CD8-positive, alpha-beta T cell (primary cell): ENCODE measurements at places on chromosomes 6 and 20.

GRCh38 chr6:40841721-40842120 lies 197.3 kb downstream of the UNC5CL start:
- DNase-seq, result no peak

DNA sequence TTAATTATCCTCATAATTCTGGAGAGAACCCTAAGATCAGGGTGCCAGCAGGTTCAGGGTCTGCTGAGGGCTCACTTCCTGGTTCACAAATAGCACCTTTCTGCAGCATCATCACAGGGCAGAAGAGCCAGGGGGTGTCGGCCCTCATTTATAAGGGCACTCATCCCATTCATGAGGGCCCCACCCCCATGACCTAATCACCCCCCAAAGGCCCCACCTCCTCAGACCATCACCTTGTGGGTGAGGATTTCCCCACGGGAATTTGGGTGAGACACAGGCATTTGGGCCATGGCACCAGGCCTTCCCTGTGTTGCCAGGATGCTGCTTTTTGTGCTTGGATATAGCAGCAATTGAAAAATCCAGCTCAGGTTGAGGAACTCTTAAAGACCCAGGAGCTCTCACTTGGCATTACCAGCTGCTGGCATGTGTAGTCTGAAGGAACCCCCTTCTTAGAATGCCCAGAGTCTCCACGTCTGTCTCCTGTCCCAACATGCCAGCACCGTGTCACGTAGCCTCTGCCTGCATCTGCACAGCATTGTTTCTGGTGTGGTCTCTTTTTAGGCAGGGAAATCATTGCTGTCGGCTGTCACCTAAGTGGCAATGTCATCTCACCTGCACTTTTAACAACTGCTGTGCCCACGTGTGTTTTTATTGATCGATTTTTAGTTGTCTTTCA lies 71.5 kb downstream of the RPP40 start:
- no peak for DNase-seq

DNA sequence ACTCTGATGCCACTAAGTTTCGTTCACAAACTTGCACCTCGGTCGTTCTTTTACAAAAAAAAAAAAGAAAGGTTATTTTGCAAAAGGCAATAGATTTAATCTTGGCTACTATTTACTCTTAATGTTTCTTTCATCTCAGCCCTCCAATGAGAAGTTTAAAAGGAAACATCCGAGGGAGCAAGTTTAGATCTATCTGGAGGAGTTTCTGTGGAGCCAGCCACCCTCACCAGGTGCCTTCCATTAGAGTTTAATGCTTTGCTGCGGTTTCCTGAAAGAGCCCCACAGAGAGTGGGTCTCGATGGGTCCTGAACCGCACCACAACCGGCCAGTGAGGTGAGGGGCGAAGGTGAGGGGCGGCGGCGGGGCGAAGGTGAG lies 632 bp downstream of the PRKN start:
- DNase-seq, result no peak

GRCh38 chr20:34904202-34904621 lies 27.8 kb downstream of the ACSS2 start:
- no peak for DNase-seq

DNA sequence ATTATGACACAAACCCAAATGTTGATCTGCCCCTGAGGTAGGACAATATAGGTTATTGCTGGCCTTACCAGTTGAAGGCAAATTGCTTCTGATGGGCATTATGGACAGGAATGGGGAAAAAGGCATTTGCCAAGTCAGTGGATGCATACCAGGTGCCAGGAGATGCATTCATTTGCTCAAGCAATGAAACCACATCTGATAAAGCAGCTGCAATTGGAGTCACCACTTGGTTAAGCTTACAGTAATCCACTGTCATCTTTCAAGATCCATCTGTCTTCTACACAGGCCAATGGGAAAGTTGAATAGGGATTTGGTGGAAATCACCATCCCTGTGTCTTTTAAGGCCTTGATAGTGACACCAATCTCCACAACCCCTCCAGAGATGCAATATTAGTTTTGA lies 648.6 kb downstream of the COL12A1 start:
- no peak for DNase-seq

DNA sequence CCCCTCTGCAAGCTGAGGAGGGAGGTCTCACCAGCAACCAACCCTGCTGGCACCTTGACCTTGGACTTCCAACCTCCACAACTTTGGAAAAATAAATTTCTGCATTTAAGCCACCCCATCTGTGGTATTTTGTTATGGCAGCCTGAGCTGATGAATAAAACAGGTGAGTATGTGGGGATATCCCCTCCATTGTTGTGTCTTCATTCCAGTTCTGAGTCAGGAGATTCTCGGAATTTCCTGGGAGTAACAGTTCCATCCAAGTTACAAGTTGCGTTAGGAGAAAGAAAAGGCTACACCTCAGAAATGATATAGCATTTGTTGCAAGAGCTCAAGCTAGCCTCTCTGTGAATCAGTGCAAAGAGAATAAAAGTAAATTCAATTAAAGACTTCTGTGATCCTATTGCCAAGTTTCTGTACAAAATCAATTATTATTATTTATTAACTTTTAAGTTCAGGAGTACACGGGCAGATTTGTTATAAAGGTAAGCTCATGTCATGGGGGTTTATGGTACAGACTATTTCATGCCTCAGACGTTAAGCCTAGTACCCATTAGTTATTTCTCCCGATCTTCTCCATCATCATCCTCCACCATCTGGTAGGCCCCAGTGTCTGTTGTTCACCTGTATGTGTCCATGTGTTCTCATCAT lies 153.0 kb downstream of the NKAIN2 start:
- no peak for DNase-seq

DNA sequence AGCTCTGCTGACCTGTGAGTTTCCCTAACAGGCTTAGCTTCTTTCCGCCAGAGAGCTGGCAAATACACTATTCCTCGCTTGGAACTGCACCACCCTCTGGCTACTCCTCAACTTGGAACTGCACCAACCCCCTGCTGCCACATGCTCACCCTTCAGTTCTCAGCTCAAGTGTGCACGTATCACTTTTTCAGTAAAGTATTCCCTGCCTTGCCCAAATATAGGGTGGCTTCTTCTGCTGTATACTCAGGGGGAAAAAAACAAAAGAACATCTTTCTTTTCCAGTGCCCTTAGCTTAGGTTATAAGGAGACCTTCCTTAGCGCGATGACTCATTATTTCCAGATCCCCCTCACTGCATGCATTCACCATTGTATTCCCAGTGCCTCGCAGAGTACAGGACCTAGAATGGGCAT lies 21.2 kb downstream of the GNAS-AS1 start:
- no peak for DNase-seq

DNA sequence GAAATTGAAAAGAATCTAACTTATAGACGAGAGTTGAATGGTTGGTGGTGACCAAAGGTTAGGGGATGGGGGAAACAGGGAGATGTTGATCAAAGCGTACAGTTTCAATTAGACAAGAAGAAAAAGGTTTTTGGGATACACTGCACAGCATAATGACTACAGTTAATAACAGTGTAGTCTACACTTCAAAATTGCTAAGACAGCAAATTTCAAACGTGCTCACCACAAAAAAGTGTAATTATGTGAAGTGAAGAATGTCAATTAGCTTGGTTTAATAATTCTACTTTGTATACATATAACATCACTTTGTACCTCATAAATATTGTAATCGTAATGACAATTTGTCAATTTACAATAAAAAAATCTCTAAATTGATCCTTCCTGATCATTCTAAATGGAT lies 267.5 kb downstream of the RNGTT start:
- DNase-seq, result no peak

DNA sequence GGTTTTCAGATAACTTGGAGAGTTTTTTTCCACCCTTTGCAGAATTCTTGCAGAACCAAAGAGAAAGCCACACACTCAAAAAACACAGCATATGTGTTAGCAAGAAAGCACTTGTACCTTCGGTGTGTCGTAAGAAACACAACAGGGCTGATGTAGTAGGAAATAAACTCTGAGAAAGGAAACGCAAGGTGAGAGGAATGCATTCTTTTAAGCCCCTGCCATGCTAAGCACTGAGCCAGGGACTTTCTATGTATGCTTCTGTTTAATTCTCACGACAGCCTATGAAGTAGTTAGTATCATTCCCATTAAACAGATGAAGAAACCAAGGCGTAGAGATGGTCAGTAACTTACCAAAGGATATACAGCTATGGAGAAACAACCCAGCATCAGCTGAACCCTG lies 23.1 kb downstream of the NEDD9 start:
- DNase-seq, result no peak

DNA sequence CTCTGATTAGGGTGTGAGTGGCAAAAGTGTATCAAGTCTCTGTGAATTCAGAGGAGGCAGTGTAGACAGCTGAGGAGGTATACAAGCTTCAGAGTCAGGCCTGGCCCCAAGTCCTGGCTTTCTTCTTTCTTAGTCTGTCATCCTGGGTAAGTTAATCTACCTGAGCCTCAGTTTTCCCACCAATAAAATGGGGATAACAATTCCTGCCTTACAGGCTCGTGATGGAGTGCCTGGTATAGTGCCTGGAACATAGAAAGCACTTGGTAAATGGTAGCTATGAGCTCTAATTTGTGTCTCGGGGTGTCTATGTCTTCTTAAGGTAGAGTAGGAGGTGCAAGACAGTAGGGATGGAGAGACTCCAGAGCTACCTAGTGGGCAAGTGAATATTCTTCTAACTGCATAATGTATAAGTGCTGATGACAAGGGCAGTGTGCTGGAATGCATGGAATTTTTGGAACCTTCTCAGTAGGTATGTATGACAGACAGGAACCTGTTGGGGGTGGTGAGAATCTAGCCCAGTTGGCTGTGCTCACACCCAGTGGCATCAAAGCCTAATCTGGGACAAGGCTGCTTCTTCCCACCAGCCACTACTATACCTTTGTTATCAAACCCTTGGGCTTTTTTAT lies 4.0 kb upstream of the SCUBE3 start:
- no peak for DNase-seq

DNA sequence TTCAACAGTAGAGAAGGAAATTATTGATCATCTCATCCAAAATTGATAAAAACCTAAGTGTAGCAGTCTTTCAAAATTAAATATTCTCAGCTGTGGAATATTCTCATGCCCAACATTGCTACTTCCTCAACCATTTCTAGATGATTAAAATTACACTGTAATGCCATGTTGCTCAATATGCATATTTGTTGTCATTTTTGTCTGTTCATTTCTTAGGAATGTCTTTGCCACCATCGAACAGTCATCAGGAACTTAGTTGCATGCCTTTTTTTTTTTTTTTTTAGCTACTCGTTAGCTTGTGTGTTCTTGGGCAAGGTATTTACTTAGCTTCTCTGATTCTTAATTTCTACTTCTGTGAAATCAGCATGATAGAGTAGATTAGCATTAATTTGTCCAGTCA lies 188.6 kb downstream of the DTNBP1 start:
- no peak for DNase-seq

GRCh38 chr6:150269857-150270223 lies 99.0 kb upstream of the IYD start:
- no peak for DNase-seq

GRCh38 chr6:124064317-124065113 lies 260.9 kb downstream of the NKAIN2 start:
- DNase-seq, result no peak

GRCh38 chr6:151004383-151005024 lies 139.0 kb downstream of the MTHFD1L start:
- DNase-seq, result no peak

GRCh38 chr6:36717871-36718540 lies 20.4 kb downstream of the RAB44 start:
- DNase-seq, result no peak

- no peak for DNase-seq
Measured at GRCh38 chr6:150373260-150373701, 4.5 kb downstream of the IYD start.

- no peak for DNase-seq
Measured at GRCh38 chr6:4687989-4688947, 87.9 kb upstream of the CDYL start.

- no peak for DNase-seq
Measured at GRCh38 chr20:13401596-13401995, 180.5 kb downstream of the ISM1 start.

- DNase-seq, result no peak
Measured at GRCh38 chr20:13765868-13766416, 18.8 kb downstream of the ESF1 start.

- no peak for DNase-seq
Measured at GRCh38 chr6:147156218-147156617, 48.0 kb upstream of the STXBP5 start.

GRCh38 chr6:30888816-30889495 lies 4.6 kb downstream of the DDR1 start:
- no peak for DNase-seq

- DNase-seq, result no peak
Measured at GRCh38 chr6:139753198-139753861, 378.9 kb upstream of the CITED2 start.

DNA sequence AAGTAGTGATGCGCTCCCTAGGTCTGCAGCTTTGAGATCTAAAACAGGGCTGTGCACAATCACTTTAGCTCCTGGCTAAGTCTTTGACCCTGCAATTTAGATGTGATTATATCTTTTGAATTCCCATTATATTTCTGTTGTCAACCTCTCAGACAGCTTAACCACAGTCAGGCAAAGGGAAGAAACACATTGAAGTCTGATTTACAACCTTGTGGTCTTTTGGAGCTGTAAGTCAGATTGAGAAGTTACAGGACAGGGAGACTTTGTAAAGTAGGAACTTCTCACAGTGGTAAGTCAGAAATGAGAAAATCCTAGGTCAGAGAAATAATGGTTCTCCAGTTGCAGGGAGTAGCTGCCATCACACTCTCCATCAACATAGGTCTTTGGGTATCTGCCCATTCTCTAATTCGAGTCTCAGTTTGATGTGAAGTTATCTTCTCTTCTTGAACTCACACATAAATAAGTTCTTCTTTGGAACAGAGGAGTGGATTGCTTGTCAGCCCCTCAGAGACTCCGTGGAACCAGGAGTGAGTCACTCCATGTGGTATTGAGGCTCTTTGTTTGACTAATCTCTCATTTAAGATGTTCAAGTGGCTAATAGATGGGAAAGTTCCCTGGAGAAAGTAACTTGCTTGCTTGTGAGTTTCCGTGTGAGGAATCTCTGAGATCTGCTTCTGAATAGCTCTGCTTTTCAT lies 35.0 kb upstream of the SGK1 start:
- DNase-seq, result no peak

GRCh38 chr6:143965503-143966171 lies 42.4 kb downstream of the PLAGL1 start:
- no peak for DNase-seq
